Cerebellar nuclear complex (tissue), 1 donor: ENCODE measurements at places on chromosomes 3 and 15.

GRCh38 chr3:30141927-30142326 is 464.5 kb upstream of the TGFBR2 start:
- no peak for DNase-seq

- DNase-seq = no peak
These were observed 82.7 kb downstream of the POLR2M start for GRCh38 chr15:57789225-57789624.

DNA sequence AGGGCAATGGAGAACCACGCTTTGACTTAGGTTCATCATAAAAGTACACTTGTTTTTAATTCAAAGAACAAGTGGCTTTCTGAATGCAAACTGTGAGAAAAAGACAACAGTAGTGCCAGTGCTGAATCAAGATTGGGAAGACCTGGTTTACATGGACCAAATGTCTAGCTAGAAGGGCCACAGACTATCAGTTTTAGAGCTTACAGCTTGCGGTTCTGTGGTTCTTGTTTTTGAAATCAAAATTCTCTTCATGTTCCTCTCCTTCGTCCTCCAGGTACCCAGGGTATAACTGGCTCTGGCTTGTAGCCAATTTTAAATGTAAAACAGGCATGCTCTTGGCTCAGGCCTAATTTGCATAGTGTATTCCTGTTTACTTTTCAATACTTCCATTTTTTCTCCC is 124.6 kb downstream of the TGFBR2 start:
- no peak for DNase-seq

DNA sequence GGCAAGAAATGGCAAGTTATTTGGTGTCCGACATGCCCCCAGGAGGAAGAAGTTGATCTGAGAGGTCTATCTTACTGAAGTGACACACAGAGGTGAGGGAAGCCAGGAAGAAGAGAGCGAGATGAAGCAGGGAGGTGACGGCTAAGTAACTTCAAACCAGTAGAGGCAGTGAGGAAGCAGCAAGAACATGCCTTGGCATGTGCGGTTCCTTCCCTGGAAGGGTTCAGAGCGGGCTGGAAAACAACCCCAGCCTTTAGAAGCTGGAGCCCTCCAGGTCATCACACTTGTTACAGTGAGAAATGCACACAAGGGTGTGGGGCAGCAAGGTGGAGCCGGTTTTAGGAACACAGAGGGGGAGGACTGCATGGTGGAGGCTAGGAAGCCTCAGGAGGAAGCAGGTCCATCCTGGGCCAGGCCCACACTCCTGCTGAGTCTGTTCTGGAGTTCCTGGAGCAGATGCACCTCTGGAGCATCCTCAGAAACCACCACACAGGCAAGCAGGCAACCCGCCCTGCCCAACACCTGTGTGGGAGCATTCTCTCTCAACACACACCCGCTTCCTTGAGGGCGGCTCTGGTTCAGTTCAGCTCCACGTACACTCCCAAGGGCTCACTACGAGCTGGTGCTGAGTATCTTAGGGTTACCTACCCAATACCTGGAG is 47.1 kb downstream of the POC1A start:
- DNase-seq = no peak

DNA sequence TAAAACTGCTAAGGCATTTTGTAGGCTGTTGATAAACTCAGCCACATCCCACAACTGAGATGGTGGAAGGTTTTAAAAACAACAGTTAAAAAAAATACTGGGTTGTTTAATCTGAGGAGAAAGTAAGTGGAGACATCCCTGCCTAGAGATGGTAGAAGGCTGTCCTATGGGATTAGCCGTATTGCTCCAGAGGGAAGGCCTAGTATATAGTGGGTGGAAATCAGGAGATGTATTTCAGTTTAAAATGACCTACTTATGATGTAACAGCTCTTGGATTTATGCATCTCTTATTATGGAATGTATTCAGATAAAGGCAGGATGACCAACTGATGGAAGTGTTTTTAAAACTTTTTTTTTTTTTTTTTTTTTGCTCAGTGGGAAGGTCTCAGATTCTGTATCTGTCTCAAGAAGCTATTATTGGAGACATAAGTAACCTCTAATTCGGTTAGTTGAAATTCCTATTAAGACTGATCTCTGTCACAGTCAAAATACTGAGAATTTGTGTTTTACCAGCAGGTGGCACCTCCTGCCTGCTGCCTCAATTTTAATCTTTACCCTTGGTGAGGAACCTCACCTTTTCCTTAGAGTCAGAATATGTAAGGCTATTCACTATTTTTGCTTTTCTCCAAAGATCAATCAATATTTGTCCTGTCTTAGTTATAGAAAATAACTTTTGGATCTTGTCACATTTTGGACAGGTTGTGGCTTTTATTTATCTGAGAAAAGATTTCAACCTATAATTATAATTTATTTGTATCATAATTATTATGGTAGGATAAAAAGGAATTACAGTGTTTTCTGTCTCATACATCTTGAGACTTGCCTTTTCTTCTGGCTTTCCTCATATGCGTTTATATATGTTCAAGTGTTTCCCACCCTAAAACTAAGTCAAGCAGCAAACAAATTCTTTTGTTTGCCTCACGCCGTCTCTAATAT is 63.0 kb downstream of the VPS8 start:
- no peak for DNase-seq

DNA sequence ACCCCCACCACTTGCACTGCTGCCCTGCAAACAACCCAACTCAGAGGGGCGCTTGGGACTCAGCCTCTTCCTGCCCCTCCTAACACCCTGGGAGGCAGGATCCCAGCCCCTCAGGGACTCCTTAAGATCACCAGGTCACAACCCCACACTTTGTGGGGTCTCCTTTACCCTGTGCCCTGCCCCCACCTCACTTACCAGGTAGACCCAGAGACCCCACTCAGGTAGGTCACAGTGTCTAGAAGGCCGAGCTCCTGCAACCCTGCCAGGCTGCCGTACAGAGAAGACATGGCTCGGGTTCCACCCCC is 9.1 kb downstream of the PLA2G4F start:
- DNase-seq = no peak

DNA sequence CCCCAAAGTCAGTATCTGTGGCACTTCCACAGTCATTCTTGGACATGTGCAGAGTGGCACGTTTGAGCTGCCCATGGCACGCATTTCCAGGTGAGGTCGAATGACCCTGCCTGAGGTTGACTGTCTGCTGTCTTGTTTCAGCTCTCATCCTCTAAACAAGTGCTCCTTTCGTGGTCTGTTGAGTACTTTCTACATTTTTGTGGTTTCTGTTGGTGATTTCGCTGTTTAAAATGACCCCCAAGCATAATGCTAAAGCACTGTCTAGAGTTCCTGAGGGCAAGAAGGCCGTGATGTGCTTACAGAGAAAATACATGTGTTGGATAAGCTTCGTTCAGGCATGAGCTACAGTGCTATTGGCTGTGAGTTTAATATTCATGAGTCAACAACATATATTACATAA is 40.0 kb upstream of the SAMMSON start:
- no peak for DNase-seq

- no peak for DNase-seq
These were observed 29.4 kb downstream of the PLAAT1 start for GRCh38 chr3:193270451-193270850.

DNA sequence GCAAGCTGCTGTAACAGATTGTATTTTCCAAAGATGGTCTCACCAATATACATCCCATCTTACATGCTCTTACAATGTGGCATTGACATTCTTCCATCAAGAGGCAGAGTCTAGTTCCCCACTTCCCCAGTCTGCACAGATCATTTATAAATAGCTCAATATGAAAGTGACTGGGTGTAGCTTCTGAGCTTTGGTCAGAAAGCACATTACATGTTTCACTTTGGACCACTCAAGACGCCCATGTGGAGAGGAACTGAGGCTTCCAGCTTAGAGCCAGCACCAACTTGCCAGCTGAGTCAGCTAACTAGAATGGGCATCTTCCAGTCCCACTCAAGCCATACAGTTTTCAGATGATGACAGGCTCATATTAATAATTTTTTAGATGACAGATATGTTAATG is 45.5 kb downstream of the GREM1 start:
- DNase-seq = no peak

GRCh38 chr3:159322322-159322939 is 520.6 kb downstream of the MFSD1 start:
- no peak for DNase-seq

DNA sequence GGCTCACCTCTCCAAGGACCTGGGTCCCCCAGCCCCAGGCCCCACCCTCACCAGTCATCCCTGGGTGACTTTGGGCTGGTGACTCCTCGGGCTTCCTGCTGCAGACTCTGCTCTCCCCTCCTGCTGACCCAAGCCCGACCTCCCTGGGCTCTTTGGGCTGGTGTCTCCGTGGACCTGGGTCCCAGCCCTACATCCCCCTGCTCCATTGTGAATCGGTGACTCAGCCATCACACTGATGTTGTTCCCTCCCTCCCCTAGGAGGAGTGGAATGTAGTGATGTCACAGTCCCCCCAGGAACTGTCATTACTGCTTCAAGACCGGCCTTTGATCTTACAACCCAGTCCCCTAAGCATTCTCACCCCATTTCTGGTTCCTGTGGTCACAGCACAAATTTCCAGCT is 83.7 kb downstream of the ADAMTS7 start:
- DNase-seq = no peak

DNA sequence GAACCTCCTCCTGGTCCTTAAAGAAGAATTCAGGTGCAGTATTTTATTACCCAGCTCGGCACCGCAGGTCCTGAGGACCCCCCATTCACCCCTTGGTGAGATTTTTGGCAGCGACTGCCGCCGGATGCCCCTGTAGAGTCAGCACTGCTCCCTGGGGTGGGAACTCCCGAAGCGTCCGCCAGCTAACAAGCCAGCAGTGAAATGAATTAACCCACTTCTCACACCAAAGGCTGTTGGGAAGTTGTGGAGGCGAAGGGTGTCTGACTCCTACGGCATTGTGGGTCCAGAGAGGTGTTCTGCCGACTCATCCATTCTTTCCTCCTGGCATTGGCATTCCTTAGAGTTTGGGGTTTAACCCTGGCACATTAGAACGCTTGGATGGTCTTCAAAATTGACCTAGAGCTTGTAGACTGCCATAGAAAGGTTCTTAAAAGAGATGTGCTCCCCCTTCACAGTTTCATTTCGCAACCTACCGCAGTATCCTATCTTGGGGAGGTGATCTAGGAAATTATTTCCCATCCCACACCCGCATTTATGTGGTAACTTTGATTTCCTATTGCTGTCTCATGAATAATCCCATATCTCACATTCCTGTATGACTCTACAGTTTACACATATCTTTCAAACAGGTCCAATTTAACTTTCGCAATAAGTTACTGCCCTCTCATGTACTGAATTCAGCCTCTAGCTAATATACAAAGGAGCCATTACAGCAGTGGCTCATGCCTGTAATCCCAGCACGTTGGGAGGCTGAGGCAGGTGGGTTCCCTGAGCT is 879 bp upstream of the EIF5A2 start:
- DNase-seq = no peak

GRCh38 chr15:45884755-45885445 is 250.1 kb downstream of the SQOR start:
- DNase-seq = no peak

- no peak for DNase-seq
These were observed 23.5 kb downstream of the CHP1 start for GRCh38 chr15:41254560-41254959.

DNA sequence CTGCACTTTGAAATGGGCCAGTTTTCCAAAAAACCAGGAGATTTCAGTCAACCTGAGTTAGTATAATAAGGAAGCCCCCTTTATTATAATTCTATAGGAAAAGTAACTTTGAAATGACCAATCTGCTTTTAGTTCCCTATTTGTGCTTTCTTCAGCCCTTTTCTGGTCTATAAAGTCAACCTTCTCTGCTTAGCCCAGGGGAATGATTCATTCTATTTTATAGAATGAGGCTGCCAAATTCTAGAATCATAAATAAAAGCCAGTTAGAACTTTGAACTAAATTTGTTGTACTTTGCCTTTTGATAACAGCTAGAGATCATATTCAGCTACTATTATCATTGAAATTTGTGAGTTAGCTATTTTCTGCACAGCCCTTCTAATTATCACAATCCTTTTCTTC is 24.7 kb downstream of the CIP2A start:
- DNase-seq = no peak

GRCh38 chr15:68192804-68193486 is 12.2 kb downstream of the CALML4 start:
- no peak for DNase-seq

GRCh38 chr3:69445024-69445423 is 59.1 kb upstream of the FRMD4B start:
- no peak for DNase-seq

DNA sequence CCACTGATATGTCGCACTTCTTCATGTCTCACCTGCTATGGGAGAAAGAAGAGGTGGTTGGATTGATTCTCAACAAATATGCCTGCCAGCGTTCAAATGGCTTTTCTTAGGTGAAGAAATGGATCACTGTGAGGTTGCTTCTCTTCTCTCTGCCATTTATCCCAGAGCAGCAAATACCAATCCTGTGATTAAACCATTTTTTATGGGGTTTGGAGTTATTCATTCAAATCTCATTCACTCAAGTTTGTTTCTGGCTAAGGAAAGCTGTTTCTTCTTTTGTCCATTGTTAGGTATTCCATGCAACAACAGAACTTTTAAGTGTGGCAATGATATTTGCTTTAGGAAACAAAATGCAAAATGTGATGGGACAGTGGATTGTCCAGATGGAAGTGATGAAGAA is 12.2 kb upstream of the C3orf52 start:
- no peak for DNase-seq

GRCh38 chr15:84006421-84006820 is 229.2 kb upstream of the GOLGA6L4 start:
- DNase-seq = no peak

DNA sequence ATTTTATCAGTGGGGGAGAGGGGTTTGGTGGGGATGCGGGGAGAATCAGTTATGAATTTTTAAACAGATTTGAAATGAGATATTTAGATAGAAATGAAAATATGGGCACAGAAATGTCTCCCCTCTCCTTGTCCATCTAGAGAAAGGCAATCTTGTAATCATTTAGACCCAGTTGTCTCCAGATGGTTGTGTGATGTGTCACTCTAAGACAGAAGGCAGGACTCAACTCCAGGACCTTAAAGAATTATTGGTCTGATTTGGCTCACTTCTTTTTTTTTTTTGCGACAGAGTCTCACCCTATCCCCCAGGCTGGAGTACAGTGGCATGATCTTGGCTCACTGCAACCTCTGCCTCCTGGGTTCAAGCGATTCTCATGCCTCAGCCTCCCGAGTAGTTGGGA is 77.2 kb downstream of the EOMES start:
- DNase-seq = no peak

GRCh38 chr3:110576960-110577359 is 494.7 kb upstream of the NECTIN3 start:
- no peak for DNase-seq

DNA sequence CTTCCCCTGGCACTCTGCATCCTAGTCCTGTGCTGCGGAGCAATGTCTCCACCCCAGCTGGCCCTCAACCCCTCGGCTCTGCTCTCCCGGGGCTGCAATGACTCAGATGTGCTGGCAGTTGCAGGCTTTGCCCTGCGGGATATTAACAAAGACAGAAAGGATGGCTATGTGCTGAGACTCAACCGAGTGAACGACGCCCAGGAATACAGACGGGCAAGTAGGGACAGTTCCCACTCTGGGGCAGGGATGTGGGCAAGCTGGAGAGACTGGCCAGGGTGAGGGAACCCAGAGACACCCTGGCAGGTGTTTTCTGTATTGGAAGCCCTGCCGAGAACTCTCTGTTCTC is 247 bp downstream of the FETUB start:
- DNase-seq = no peak
